ENCODE measurements at places on chromosomes 6 and 20.

GRCh38 chr6:153357391-153357790, 226.3 kb upstream of the RGS17 start:
- DNase-seq, result no peak

DNA sequence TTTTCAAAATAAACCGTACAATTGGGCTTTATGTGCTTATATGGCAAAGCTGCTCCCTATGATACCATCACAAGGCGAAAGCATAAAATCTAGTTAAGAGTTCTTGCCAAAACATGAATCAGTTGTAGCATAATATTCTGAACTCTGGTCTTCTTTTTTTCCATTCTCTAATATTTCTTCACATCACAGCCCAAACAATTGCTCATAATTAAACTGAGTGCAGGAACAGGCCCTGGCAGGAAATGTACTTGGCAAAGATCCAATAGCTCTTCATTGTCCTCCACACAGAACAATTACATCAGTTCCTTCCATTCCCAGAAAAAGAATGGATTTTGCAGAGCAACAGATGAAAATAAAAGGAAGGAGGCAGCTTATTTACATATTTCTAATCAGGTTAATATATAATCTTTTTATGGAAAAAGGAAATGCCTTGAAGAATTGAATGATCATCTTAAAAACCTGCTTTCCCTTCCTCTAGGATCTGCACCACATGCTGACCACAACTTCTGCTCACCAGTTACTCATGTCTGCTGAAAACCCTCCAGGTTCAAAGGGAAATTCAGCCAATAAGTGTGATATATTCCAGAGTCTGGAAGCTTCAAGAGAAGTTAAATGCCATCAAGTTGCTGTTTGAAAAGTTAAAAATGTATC, 123.3 kb upstream of the COL21A1 start:
- DNase-seq, result no peak

- no peak for DNase-seq
These were observed 27.8 kb upstream of the CENPW start for GRCh38 chr6:126312013-126312665.

GRCh38 chr6:129920103-129920798, 59.1 kb upstream of the TMEM244 start:
- no peak for DNase-seq

GRCh38 chr20:42981253-42981652, 208.5 kb downstream of the PTPRT start:
- DNase-seq, result no peak

GRCh38 chr20:25296094-25297093, 48.5 kb downstream of the PYGB start:
- no peak for DNase-seq

DNA sequence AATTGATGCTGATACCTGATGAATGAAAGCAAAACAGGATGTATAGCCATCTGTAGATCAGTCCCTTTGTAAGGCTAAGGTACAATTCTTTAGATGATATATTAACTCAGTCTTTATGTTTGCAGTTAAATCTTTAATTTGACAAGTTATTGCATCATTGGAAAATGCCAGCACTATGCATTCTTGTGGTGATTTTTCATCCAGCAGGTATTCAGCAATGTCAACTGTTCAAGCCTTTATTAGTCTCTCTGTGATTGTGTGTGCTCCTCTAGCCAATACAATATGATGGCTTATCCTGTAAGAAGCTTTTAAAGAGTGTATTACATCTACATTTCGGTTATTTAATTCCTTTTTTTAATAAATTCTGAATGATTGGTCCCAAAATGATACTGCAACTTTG, 34.3 kb downstream of the HLA-DMB start:
- no peak for DNase-seq

GRCh38 chr6:112665114-112665513, 318.0 kb downstream of the RFPL4B start:
- DNase-seq, result no peak

DNA sequence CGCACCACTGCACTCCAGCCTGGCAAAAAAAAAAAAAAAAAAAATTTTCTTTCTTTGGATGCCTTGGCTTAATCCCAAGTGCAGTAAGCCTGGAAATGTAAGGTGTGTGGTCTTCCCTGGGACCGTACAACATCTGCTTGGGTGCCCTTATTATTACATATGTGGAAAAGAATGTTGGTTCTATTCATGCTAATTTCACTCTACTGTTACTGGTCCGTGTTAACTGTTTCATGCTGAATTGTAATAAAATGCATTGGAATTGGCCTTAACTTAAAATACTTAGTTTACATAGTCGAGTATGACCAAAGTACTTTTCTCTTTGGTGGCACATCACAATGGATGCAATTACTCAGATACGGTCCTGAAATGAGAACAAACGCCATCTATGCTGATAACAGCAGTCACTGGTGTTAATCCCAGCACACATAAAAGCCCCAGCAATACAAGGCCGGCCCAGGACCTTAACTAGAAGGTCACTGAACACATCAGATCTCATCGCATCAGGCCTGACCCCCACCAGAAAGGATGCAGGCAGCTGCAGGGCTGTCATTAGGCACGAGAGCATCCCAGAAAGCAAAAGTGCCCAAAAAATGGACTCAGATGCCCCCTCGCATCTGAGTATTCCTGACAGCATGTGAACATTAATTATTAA, 1.2 kb downstream of the SERPINB6 start:
- DNase-seq, result no peak

DNA sequence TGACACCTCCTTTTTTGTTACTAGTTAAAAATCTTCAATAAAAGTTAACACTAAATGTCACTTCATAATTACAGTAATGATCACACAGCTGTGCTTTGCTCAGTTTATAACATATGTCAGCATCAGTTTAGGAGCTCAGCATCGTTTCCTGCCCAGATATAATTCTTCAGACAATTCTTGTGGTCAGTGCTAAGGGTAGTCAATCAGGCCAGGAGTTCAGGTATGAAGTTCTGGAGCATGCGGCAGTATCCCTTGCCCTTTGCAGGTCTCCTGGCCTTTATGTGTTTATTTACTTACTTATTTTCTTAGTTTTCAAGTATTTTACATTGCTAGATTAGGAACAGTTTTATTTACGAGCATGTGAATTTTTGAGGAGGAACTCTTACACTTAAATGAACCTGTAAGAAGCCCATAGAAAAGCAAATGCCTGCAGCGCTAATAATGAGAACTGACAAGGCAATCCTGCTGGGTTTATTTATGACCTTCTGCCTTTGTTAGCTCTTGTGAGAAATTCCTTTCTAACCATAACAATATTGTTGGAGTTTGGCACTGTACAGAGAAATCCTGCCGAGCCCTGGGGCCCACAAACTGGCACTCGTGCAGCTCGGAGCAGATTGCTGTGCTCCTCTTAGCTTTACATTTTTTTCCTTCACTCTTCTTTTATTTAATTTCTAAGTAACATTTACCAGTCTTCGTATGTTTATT, 252.8 kb downstream of the TMEM242 start:
- DNase-seq, result no peak

GRCh38 chr6:36028877-36029324, 1.3 kb downstream of the MAPK14 start:
- DNase-seq, result no peak

GRCh38 chr6:24004659-24005058, 121.4 kb upstream of the NRSN1 start:
- DNase-seq, result no peak

GRCh38 chr6:77425216-77425615, 38.1 kb downstream of the HTR1B start:
- no peak for DNase-seq

- DNase-seq, result no peak
These were observed 83.4 kb upstream of the NEDD9 start for GRCh38 chr6:11315743-11316437.

GRCh38 chr6:26267083-26267589, 97.9 kb upstream of the BTN3A2 start:
- DNase-seq, result no peak

DNA sequence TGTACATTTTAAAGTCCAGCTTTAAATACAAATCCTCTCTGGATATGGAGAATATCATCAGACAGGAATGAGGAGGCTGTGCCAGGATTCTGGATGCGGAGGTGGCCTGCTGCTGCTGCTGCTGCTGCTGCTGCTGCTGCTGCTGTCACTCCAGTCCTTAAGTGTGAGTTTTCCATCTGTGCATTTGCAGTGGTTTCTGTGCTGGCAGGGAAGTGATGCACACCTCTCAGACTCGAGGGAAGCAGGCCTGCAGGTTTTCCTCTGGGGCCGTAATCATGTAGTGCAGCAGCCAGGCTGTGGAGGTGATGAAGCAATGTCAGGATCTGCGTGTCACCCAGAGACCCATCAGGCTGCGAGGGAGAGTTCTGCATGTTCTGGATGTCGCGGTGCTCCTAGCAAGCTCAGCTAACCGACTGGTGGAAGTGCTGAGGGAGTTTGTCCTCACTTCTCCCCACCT, 32.0 kb downstream of the CFAP61 start:
- no peak for DNase-seq

GRCh38 chr20:23003077-23003635, 32.0 kb upstream of the SSTR4 start:
- no peak for DNase-seq

DNA sequence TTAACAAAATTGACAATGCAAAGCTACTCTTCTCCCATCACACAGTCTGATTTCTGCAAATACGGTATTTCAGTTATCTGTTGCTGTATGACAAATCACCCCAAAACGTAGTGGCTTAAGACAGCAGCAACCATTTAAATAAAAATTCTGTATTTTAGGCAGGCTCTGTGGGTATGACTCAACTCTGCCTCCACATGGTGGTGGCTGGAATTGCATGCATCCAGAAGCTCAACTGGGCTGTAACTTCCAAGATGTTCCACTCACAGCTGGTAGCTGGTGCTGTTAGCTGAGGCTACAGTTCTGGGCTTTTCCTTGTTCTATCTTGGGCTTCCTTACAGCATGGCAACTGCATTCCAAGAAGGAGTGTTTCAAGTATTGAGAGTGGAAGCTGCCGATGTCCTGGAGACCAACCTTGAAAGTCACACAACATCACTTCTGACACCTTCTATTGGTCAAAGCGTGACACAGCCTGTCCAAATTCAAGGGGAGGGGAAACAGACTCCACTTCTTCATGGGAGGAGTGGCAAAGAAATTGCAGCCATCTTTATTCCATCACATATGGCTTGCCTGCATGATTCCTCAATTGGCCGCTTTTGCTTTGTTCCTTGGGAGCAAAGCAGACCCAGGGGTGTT, 39.7 kb upstream of the TULP1 start:
- DNase-seq, result no peak

GRCh38 chr20:37904008-37904642, 1.2 kb downstream of the VSTM2L start:
- no peak for DNase-seq

DNA sequence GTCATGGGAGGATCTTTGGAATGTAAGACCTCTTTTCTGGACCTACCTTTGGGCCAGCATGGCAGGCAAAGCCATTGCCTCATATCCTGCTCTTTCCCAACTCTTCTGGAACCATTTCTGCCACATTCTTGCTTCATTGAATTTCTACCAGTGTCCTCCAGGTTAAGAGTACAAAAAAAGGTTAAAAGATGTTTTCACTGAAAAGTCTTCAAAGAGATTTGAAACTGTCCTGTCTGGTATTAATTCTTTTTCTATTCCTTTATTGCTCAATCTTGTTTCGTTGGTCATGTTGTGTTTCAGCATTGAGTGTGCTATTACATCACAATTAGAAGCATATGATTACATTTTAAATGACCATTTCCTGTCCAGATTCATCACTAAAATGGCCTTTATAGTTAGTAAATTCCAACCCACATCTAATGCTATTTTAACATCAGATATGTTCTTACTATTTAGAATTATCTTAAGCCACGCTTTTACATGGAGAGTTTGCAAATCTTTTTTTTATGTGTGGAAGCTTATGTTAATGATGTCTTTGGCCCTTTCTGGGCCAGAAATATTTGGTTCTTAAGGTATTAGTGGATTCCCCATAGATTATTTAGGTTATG, 450.9 kb downstream of the GJA1 start:
- DNase-seq, result no peak

- DNase-seq, result no peak
These were observed 7.7 kb downstream of the HBS1L start for GRCh38 chr6:135046912-135047311.

- no peak for DNase-seq
These were observed 16.2 kb upstream of the VAPB start for GRCh38 chr20:58372806-58373205.

DNA sequence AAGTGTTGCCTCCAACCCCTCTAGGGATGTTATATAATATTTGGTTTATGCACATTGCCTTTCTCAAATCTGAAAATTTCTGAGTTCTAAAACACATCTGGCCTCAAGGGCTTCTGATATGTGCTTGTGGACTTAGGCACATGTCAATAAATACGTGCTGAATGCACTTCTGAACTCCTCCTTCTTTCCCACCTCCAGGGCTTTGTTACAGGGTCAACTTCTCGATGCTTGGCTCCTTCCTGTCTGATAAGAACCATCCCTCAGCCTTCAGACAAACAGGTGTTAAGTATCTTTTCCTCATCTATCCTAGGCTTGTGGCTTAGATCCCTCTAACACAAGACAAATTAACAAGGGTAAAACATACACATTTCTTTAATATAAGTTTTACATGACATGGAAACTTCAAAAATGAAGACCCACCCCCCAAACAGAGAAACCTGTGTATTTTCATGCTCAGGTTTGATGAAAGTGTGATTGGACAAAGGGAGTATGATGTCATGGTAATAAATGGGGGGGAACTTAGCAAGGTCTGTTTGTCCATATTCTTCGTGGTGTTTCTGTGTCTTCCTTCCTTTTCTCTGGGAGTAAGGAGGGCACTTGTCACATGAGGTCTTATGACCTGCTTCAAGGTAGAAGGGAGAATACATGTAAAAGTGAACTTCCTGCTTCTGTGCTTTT, 326.9 kb downstream of the CD83 start:
- no peak for DNase-seq

- no peak for DNase-seq
These were observed 193.6 kb downstream of the EDN1 start for GRCh38 chr6:12483712-12484111.

DNA sequence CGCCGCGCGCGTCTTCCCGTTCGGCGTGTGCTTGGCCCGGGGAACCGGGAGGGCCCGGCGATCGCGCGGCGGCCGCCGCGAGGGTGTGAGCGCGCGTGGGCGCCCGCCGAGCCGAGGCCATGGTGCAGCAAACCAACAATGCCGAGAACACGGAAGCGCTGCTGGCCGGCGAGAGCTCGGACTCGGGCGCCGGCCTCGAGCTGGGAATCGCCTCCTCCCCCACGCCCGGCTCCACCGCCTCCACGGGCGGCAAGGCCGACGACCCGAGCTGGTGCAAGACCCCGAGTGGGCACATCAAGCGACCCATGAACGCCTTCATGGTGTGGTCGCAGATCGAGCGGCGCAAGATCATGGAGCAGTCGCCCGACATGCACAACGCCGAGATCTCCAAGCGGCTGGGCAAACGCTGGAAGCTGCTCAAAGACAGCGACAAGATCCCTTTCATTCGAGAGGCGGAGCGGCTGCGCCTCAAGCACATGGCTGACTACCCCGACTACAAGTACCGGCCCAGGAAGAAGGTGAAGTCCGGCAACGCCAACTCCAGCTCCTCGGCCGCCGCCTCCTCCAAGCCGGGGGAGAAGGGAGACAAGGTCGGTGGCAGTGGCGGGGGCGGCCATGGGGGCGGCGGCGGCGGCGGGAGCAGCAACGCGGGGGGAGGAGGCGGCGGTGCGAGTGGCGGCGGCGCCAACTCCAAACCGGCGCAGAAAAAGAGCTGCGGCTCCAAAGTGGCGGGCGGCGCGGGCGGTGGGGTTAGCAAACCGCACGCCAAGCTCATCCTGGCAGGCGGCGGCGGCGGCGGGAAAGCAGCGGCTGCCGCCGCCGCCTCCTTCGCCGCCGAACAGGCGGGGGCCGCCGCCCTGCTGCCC, 1.1 kb downstream of the SOX4 start:
- DNase-seq, result no peak

Measured in NCI-H2107 (cell line).